ENCODE measurements at places on chromosomes 7 and 10. TPM values are rescaled to one million over a fixed set of nuclear protein-coding genes. Genes with fewer than 3 reads are reported as not detected.

LIPM gene
- total RNA-seq = not detected

NPFFR1 gene
- total RNA-seq = not detected

GRCh38 chr10:76651154-76651553 lies 986.5 kb downstream of the KCNMA1 start:
- H3K27me3 ChIP-seq = no peaks in the 10 kb centered on the region
- H3K27ac ChIP-seq = no peak overlapping the region
- no peak overlapping the region for H3K4me3 ChIP-seq
- no peaks in the 10 kb centered on the region for H3K36me3 ChIP-seq
- no peak for DNase-seq

GRCh38 chr7:152862006-152862405 lies 102.5 kb downstream of the ACTR3B start:
- peaks cover 2% of the 10 kb centered on the region for H3K4me1 ChIP-seq
- H3K27ac ChIP-seq = no peak overlapping the region
- no peak overlapping the region for H3K4me3 ChIP-seq
- H3K27me3 ChIP-seq = no peaks in the 10 kb centered on the region

DNA sequence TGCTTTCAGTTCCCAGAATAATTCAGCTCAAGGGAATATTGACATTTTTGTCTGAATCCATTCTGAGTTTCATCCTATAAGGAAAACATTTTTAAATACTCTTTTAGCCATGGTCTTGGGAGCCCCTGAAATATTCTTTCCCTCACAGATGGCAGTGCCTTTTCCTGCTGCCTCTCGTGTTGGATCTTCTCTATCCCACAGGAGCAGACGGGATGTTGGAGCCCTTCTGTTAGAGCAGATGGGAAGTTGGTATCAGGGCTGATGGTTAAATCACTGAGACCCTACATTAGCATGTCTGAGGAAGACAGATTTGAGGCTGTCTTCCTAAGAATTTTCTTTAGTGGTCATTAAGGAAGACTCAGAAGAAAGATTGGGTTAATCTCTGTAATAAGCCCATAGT lies 737.8 kb downstream of the LRMDA start:
- H3K4me3 ChIP-seq = no peak overlapping the region
- DNase-seq = no peak
- no peaks in the 10 kb centered on the region for H3K27me3 ChIP-seq
- H3K27ac ChIP-seq = no peak overlapping the region
